Camera-type eye (tissue), 1 donor: ENCODE measurements at places on chromosomes 16 and 17. TPM values are rescaled to one million over a fixed set of nuclear protein-coding genes. Genes with fewer than 3 reads are reported as not detected.

Gene FA2H
- total RNA-seq: 0.38 TPM

Gene SNX20
- total RNA-seq: 0.16 TPM

Gene KRTAP9-4
- total RNA-seq: not detected

Gene KRT15
- total RNA-seq: 80.3 TPM

Gene C17orf100
- 3.5 TPM for total RNA-seq

Gene SLC35G6
- total RNA-seq: not detected

Gene MMP15
- 25.2 TPM for total RNA-seq

Gene ULK2
- 41.9 TPM for total RNA-seq

Gene TPPP3
- total RNA-seq: 52.7 TPM

Gene PABPN1L
- 0.38 TPM for total RNA-seq

Gene LGALS9B
- not detected for total RNA-seq
